ENCODE measurements at places on chromosomes 13 and 19.
A peak's percentile ranks its signal among the peaks of the same experiment; 100 is the strongest.

DNA sequence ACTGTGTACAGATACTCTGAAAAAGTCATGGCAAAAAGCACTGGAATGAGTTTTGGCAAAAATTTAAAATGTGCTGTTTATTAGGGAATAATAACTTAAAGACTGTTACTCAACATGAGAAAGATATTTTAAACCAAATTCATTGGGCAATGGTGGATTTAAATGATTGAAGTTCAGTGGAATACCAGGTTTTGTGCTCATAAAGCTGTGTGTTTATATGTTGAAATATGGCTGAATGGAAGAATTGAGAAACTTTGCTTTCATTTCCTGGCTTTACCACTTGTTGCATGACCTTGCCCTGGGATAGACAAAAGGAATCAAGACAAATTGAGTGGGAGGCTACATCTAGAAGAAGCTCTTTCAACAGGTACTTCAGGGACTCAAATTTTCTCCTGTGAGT lies 246.4 kb downstream of the GPC5 start:
- no peak for DNase-seq

DNA sequence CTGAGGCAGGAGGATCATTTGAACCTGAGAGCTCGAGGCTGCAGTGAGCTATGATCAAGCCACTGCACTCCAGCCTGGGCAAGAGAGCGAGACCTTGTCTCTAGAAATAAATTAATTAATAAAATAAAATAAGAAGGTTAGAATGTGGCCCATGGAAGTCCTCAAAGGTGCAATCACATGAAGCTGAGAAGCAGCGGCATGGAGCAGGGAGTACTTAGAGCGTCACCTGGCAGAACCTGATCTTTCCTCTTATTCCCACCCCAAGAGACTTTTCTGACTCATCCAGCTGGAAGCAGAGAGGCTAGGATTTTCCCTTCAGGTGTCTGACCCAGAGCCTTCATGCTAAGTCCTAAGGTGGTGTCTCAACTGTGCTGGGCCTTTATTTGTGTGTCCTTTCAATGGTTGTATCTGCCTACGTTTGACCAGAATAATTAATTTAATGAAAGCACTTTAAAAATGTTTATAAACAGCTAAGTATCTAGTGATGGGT lies 8.9 kb upstream of the MRPS31 start:
- DNase-seq, result no peak

GRCh38 chr19:34096020-34096915 lies 76.0 kb upstream of the LSM14A start:
- peak; percentile 72 for DNase-seq

DNA sequence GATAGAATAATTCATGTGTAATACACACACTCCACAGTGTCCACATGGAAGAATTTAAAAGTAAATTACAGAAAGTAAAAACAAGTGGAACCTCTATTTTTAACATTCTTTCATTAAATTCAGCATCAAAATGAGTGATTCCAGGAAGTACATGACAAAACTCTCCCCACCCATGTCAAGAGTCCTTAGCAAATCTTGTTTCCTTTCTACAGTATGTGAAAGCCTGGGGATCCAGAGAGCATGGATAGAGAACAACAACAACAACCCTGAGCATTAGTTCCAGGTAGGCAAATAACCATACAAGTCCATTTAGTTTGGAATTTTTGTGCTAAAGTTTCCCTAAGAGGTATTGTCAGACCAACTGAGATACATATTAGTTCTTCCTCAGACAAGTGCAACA lies 267.9 kb downstream of the ENOX1 start:
- DNase-seq, result no peak

- DNase-seq, result peak; percentile 99
These were observed 4.7 kb upstream of the MYBPC2 start for GRCh38 chr19:50427997-50428425.

All from suppressor macrophage (primary cell).